ENCODE measurements at places on chromosomes 6 and 20.

GRCh38 chr6:118667988-118668387 lies 16.6 kb upstream of the CEP85L start:
- DNase-seq = no peak

- no peak for DNase-seq
These were observed 70.2 kb downstream of the HFE start for GRCh38 chr6:26157251-26158075.

- no peak for DNase-seq
These were observed 71.9 kb upstream of the SULF2 start for GRCh38 chr20:47857187-47857568.

DNA sequence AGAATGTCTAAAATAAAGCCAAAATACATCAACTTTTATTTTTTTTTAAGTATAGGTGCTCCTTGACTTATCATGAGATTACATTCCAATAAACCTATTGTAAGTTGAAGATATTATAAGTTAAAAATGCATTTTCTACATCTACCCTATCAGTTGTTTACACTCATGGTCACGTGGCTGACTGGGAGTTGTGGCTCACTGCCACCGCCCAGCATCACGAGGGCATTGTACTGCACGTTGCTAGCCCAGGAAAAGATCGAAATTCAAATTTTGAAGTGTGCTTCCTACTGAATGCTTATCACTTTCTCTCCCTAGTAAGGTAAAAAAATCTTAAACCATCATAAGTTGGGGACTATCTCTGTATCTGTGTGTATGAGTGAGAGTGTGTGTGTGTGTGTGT lies 126.6 kb upstream of the RIN2 start:
- no peak for DNase-seq

GRCh38 chr6:87391334-87391733 lies 16.4 kb upstream of the CFAP206 start:
- DNase-seq = no peak

- no peak for DNase-seq
These were observed 229.9 kb downstream of the TBXT start for GRCh38 chr6:165937564-165938358.

GRCh38 chr20:41234546-41234945 lies 83.0 kb downstream of the ZHX3 start:
- DNase-seq = no peak

GRCh38 chr20:10312111-10312510 lies 93.5 kb downstream of the SNAP25 start:
- no peak for DNase-seq

GRCh38 chr6:125544819-125545218 lies 204.6 kb upstream of the HEY2 start:
- no peak for DNase-seq
